ENCODE measurements at places on chromosomes 1 and 21. TPM values are rescaled to one million over a fixed set of nuclear protein-coding genes. Genes with fewer than 3 reads are reported as not detected.

- H3K4me1 ChIP-seq = peaks cover 49% of the 10 kb centered on the region
- no peaks in the 10 kb centered on the region for H3K27me3 ChIP-seq
- DNase-seq = no peak
Observed at GRCh38 chr1:31757204-31757679, 6.9 kb downstream of the ADGRB2 start.

- H3K4me1 ChIP-seq = peaks cover 7% of the 10 kb centered on the region
- no peaks in the 10 kb centered on the region for H3K27me3 ChIP-seq
- no peak overlapping the region for H3K4me3 ChIP-seq
- DNase-seq = peak; percentile 35
Observed at GRCh38 chr21:44461464-44462001, 6.2 kb downstream of the LRRC3 start.

DNA sequence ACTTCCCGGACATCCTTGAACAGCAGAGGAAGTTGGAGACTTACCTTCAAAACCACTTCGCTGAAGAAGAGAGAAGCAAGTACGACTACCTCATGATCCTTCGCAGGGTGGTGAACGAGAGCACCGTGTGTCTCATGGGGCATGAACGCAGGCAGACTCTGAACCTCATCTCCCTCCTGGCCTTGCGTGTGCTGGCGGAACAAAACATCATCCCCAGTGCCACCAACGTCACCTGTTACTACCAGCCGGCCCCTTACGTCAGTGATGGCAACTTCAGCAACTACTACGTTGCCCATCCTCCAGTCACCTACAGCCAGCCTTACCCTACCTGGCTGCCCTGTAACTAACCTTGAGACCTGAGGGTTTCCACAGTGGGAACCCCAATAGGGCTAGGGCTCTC is 17.9 kb downstream of the TENT5C start:
- no peak overlapping the region for H3K4me3 ChIP-seq
- H3K27me3 ChIP-seq = no peaks in the 10 kb centered on the region

DNA sequence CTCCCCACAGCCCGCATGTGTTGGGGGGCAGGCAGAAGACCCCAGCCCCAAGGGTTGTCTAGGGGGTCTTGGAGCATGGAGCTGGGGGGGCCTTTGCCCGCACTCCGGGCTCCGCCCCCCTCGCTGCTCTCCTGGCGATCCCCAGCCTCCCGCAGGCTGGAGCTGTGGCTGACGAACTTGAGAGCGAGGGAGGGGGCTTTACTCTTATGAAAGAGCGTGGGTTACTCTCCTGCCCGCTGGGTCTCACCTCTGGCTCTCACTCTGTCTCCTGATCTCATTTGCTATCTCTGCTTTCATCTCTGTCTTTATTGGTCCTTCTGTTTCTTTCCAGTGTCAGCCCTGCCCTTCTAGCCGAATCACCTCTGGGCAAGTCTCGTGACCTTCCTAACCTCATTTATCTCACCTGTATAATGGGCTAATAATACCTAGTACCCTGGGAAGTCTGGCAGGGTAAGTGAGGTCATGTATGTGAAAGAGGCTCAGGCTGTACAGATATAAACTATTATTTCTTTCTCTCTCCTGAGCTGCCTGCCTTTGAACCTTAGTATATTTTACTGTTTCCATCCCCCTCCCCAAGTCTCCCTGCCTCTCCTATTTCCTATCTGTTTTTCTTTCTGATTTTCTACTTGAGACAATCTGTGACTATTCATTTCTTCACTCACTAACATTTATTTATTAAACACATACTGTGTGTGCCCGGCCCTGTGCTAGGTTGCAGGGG is 731 bp downstream of the EFNA4 start:
- H3K4me1 ChIP-seq = peaks cover 6% of the 10 kb centered on the region
- H3K36me3 ChIP-seq = no peaks in the 10 kb centered on the region
- peak overlapping the region; percentile 51 for H3K27ac ChIP-seq
- H3K4me3 ChIP-seq = peak overlapping the region; percentile 87

GRCh38 chr1:14869187-14869586 is 270.7 kb downstream of the KAZN start:
- H3K4me1 ChIP-seq = no peaks in the 10 kb centered on the region
- no peaks in the 10 kb centered on the region for H3K36me3 ChIP-seq
- peaks cover under 1% of the 10 kb centered on the region for H3K27me3 ChIP-seq

- DNase-seq = peak; percentile 45
- H3K4me3 ChIP-seq = no peak overlapping the region
- H3K36me3 ChIP-seq = no peaks in the 10 kb centered on the region
- H3K27ac ChIP-seq = no peak overlapping the region
Observed at GRCh38 chr1:14390816-14391215, 207.7 kb upstream of the KAZN start.

DNA sequence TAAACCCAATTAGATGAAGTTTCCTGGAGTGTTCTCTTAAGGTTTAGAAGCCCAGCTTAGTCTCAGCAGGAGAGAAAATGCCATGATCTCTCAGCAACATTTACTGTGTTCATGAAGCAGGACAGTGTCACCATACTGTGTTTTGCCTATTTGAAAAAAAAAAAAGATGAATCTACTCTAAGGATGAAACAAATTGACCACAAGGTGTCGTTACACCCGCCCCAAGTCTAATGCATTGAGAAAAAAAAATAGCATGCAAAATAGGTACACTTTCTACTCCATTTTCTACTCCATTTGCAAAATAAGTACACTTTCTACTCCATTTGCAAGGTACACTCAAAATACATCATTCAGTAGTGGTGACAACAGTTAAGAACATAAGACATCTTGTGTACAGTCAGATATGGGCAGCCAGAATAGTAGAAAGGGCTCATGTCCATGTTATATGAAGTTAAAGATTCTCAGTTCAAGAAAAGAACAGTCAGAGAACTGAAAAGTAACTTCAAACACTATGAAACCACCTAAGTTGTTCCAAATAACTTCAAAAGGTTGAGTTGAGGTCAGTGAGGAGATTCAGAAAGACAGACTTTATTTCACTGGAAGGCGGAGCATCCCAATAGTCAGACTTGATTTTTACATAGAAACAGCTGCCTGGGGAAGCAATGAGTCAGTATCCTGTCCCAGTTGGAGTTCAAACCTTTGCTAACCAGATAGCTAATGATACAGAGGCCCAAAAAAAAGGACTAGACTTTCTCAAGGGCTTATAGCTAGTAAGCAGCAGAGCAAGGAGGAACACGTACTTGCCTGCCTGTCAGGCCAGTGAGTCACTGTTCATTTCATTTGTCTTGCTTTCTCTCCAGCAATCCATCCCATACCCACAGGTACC is 13.3 kb downstream of the PLPPR5 start:
- peaks cover 4% of the 10 kb centered on the region for H3K4me1 ChIP-seq
- no peak overlapping the region for H3K4me3 ChIP-seq
- DNase-seq = peak; percentile 44
- peak overlapping the region; percentile 37 for H3K27ac ChIP-seq
- H3K36me3 ChIP-seq = no peaks in the 10 kb centered on the region
- H3K27me3 ChIP-seq = no peaks in the 10 kb centered on the region

Gene LIN28A
- total RNA-seq = not detected

Gene LRRC7
- not detected for total RNA-seq

DNA sequence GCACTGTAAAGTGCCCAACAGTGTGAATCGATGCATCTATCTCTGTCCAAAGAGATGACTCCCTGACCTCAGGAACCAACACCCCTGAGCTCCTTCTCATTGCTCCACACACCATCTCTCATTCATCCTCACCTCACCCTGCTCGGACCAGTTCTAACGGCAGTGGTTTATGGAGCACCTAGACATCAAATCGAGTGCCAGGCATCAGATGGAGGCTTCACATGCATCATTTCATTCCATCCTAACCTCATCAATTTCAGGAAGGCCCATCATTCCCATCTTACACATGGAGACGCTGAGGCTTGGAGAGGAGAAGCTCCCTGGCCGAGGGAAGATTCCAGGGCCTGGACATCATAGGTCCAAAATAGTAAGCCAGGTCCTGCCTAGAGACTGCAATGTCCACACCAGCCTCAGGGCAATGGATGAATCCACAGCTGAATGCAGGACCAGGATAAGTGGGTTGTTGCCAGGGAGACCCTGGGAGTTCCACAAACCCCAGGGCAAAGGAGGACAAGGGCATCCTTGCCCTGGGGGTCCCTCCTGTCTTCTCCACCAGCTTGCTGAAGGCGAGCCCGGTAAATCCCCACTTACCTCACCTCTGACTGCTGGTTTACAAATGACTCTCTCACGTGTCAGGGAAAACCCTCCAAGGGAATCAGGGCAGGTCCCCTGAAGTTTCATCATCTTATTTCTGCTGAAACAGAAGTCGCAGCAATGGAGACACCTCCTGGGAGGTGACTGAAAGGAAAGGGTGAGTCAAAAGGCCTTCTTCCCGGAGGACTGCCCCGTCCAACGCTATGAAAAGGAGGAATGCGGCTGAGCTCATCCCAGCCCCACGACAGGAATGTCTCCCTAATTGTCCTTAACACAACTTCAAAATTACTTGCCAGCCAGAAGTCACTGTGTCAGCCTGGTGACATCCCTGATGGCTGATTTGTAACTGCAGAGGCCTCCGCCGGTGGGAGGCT is 9.0 kb upstream of the IFFO2 start:
- no peak overlapping the region for H3K4me3 ChIP-seq
- H3K27me3 ChIP-seq = peaks cover 27% of the 10 kb centered on the region
- H3K27ac ChIP-seq = no peak overlapping the region
- no peaks in the 10 kb centered on the region for H3K4me1 ChIP-seq

GRCh38 chr1:202656951-202657646 is 53.2 kb downstream of the SYT2 start:
- H3K4me3 ChIP-seq = no peak overlapping the region
- DNase-seq = peak; percentile 75
- no peak overlapping the region for H3K27ac ChIP-seq

Measured in SJCRH30 (cell line).